ENCODE measurements at places on chromosomes 11 and 22. TPM values are rescaled to one million over a fixed set of nuclear protein-coding genes. Genes with fewer than 3 reads are reported as not detected.

DNA sequence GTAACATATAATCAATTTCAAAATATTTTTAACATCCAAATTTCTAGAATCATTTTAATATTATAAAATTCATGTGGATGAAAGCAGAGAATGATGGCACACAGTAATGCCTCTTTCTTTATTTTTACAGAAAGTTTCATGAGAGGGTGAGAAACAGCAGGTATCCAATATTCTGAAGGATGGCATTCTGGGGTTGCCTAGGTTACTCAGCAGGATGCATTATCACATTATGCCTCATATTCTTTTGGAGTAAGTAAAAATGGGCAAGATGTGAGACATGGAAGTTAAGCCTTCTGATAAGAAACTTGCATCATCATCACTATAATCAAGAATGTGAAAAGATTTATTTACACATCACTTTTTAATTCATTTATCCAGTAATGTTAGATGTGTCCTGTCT is 148.7 kb upstream of the PGR start:
- H3K4me3 ChIP-seq = no peak overlapping the region
- no peak for DNase-seq
- no peaks in the 10 kb centered on the region for H3K36me3 ChIP-seq
- H3K27me3 ChIP-seq = no peaks in the 10 kb centered on the region
- H3K27ac ChIP-seq = no peak overlapping the region

DNA sequence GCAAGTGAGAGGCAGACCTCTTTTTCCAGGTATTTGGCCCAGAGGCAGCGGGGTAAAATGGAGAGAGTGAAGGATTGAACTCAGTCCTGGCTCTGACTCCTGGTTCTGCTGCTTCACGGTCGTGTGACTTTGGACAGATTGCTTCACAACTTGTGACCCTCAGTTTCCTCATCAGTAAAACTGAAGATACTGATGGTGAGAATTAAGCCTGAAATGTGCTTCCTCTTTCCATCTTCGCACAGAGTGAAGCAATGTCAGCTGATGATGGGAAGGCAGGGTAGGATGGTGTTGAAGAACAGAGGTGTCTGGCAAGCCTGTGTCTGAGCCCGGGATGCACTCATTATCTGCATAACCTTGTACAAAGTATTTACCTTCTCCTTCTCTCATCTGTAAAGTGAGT is 59.0 kb downstream of the UBASH3B start:
- H3K27ac ChIP-seq = no peak overlapping the region
- H3K4me3 ChIP-seq = no peak overlapping the region
- H3K4me1 ChIP-seq = no peaks in the 10 kb centered on the region
- H3K36me3 ChIP-seq = no peaks in the 10 kb centered on the region
- DNase-seq = no peak

Gene RASSF10
- 1.9 TPM for total RNA-seq

Gene ARHGAP1
- total RNA-seq = 10.9 TPM

DNA sequence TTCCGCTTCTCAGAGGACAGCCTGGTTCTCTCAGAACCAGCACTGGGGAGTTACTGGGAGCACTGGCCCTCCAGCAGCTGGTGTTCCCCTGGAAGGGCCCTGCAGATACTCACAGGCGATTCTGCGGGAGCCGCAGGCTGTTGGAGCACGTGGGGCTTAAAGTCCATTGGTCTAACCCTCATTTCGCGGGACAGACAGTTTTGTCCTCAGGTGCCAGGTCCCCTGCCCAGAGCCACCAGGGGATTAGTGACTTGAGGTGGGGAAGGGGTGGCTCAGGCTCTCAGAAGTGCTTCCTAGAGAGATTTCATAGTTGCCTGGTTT is 53.9 kb downstream of the CACNA1I start:
- peak; percentile 56 for DNase-seq
- H3K27me3 ChIP-seq = no peaks in the 10 kb centered on the region
- no peaks in the 10 kb centered on the region for H3K4me1 ChIP-seq
- H3K4me3 ChIP-seq = no peak overlapping the region
- H3K27ac ChIP-seq = no peak overlapping the region

- no peak overlapping the region for H3K27ac ChIP-seq
- H3K27me3 ChIP-seq = peaks cover 25% of the 10 kb centered on the region
- no peaks in the 10 kb centered on the region for H3K4me1 ChIP-seq
- DNase-seq = no peak
- no peaks in the 10 kb centered on the region for H3K36me3 ChIP-seq
Measured at GRCh38 chr11:35605706-35606105, 12.6 kb upstream of the FJX1 start.

Gene CSF2RB
- total RNA-seq = 3.0 TPM

DNA sequence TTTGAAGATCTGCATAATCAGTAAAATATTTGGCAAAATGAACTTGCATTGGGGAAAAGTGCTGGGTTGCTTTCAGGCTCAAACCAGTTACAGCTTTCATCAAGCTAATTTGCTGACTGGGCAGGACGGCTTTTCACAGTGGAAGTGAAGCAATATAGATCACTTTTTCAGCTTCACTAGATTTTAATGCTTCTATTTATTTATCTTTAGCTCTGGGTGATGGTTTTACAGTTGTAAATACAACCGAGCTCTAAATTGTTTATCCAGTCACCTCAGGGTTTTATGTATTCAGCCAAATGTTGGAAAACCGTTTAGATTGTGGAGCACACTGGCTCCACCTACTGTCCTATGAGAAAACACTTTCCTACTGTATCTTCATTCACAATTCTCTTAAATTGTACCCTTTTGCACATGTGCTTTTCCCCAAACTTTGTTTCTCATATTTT is 58.2 kb downstream of the ACER3 start:
- H3K4me1 ChIP-seq = no peaks in the 10 kb centered on the region
- no peaks in the 10 kb centered on the region for H3K36me3 ChIP-seq
- H3K27ac ChIP-seq = no peak overlapping the region
- no peak for DNase-seq
- H3K27me3 ChIP-seq = no peaks in the 10 kb centered on the region

GRCh38 chr11:112465433-112466024 is 204.9 kb upstream of the PLET1 start:
- H3K36me3 ChIP-seq = no peaks in the 10 kb centered on the region
- no peak for DNase-seq
- no peaks in the 10 kb centered on the region for H3K27me3 ChIP-seq

DNA sequence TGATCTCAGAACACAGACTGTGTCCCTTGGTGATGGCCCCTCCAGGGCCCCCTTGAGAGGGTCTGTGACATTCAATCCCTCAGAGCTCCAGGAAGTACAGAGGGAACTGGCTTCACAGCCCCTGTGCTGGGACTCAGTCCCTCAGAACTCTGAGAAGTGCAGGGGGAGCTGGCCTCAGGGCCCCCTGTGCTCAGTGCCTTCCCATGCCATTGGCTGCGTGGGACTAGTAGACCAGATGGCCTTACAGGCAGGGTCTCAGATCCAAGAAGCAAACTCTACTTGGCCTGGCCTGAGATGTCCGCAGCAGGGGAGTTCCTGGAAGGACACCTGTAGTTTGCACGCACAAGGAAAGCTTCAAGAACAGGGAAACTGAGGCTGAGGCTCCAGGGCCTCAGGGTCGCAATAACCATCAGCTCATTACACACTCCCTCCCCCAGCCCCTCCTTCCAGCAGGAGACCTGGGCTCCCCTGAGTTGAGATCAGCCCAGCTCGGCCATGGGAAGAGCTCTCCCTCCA is 138.4 kb downstream of the BRD1 start:
- no peak overlapping the region for H3K4me3 ChIP-seq
- no peak for DNase-seq
- H3K36me3 ChIP-seq = no peaks in the 10 kb centered on the region
- no peaks in the 10 kb centered on the region for H3K27me3 ChIP-seq
- H3K27ac ChIP-seq = no peak overlapping the region
- no peaks in the 10 kb centered on the region for H3K4me1 ChIP-seq

DNA sequence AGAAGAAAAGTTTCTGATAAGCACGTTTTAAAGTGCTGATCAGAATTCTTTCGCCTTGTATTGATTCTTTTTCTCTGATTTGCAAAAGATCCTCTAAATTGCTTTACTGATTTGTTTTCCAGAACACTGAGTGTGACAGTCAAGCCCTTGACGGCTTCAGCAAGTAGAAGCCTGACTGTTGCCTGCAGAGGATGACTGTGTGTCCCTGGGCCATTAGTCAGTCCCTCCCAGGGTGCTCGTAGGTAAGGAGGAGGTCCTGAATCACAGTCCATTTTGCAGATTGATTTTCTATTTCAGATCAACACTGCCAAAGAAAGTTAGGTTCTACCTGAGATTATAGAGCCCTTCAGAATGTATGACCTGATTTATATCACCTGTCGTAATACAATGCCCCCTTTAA is 38.6 kb upstream of the POGLUT3 start:
- no peaks in the 10 kb centered on the region for H3K36me3 ChIP-seq
- DNase-seq = no peak
- H3K4me1 ChIP-seq = no peaks in the 10 kb centered on the region
- no peak overlapping the region for H3K4me3 ChIP-seq

- peaks cover 9% of the 10 kb centered on the region for H3K4me1 ChIP-seq
- no peak overlapping the region for H3K27ac ChIP-seq
- H3K36me3 ChIP-seq = peaks cover 27% of the 10 kb centered on the region
Measured at GRCh38 chr11:106088896-106089295, 11.4 kb downstream of the AASDHPPT start.

Gene OR10A2
- not detected for total RNA-seq

GRCh38 chr11:30786256-30787110 is 200.3 kb upstream of the MPPED2 start:
- no peaks in the 10 kb centered on the region for H3K27me3 ChIP-seq
- no peaks in the 10 kb centered on the region for H3K36me3 ChIP-seq
- DNase-seq = no peak
- H3K4me3 ChIP-seq = no peak overlapping the region
- H3K27ac ChIP-seq = no peak overlapping the region

Gene OR52N4
- total RNA-seq = not detected

GRCh38 chr11:118928101-118928869 is 2.6 kb upstream of the BCL9L start:
- H3K4me1 ChIP-seq = peaks cover 43% of the 10 kb centered on the region
- H3K4me3 ChIP-seq = peak overlapping the region; percentile 72
- DNase-seq = peak; percentile 94
- no peaks in the 10 kb centered on the region for H3K36me3 ChIP-seq

Gene QSER1
- total RNA-seq = 12.6 TPM

DNA sequence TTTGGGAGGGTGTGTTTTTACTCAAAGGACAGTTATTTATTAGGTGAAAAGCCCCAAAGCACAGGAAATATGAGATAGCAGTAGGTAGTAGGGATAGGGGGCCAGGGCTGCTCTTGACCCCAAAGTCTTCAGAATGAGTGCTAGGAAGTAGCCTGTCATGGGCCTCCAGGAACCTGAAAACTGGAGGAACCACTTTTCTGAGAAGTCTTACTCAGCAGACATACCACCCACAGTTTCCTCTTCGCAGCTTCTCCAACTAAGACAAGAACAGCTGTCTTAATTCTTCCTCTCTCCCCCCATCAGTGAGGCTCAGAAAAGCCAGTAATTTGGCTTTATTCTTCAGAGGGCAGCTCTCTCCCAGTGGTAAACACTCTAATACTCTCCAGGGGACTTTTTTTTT is 84.0 kb upstream of the CTSC start:
- H3K36me3 ChIP-seq = no peaks in the 10 kb centered on the region
- peaks cover 3% of the 10 kb centered on the region for H3K4me1 ChIP-seq
- no peaks in the 10 kb centered on the region for H3K27me3 ChIP-seq
- H3K27ac ChIP-seq = no peak overlapping the region

Gene NXPE4
- total RNA-seq = not detected

DNA sequence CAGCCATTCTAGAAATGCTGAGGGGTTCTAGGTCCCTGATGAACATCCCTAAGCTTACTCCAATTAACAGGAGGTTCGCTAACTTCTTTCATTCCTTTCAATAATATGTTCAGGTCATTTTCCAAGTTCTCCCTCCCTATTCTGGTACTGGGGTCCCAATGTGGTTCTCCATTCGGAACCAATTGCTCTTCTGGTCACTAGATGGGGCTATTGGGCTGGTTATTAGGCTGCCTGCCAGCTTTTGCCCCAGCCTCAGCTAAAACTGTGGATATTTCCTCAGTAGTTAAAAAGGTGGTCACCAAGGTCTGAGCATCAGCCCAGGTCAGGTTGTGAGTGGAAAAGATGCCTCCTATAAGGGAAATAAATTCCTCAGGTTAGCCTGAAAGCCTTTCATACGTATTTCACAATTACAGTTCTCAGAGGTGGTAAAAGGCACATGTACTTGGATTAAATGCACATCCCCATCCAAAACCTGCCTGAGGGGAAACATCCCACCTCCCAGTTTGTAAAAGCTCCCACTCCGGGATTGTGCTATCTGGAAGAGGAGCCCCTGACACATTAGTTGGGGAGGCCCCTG is 161.1 kb upstream of the CCDC179 start:
- H3K27me3 ChIP-seq = no peaks in the 10 kb centered on the region
- no peak for DNase-seq
- H3K4me3 ChIP-seq = no peak overlapping the region
- H3K4me1 ChIP-seq = no peaks in the 10 kb centered on the region
- no peak overlapping the region for H3K27ac ChIP-seq
- no peaks in the 10 kb centered on the region for H3K36me3 ChIP-seq

GRCh38 chr22:23179381-23180299 is 669 bp upstream of the BCR start:
- no peak for DNase-seq
- H3K36me3 ChIP-seq = no peaks in the 10 kb centered on the region
- no peaks in the 10 kb centered on the region for H3K27me3 ChIP-seq

GRCh38 chr11:18802381-18803257 is 11.0 kb upstream of the PTPN5 start:
- no peak for DNase-seq
- no peaks in the 10 kb centered on the region for H3K36me3 ChIP-seq
- H3K27ac ChIP-seq = no peak overlapping the region
- H3K4me3 ChIP-seq = no peak overlapping the region
- H3K27me3 ChIP-seq = no peaks in the 10 kb centered on the region

- no peaks in the 10 kb centered on the region for H3K4me1 ChIP-seq
- peaks cover 37% of the 10 kb centered on the region for H3K36me3 ChIP-seq
- no peak overlapping the region for H3K4me3 ChIP-seq
- peak; percentile 64 for DNase-seq
- H3K27me3 ChIP-seq = no peaks in the 10 kb centered on the region
Measured at GRCh38 chr11:70176940-70177689, 26.0 kb upstream of the FADD start.

DNA sequence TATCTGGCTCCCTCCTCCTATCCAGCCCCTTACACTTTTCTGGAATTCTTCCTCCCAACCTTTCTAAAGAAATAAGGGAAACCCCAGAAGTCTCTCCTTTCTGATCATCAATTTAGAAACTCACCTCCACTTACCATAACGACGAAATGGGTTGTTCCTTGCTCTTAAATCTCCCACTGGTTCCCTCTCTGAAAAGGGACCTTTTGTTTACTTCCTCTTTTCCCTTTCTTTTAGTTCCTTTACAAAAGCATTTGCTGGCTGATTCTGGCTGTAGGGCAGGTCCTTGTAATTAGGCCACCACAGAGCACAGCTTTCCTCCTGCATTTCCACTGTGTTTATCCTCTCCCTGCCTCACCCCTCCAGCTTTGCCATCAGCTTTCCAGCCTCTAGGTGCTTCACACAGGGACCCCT is 12.0 kb downstream of the JAML start:
- no peak for DNase-seq
- no peak overlapping the region for H3K4me3 ChIP-seq
- no peaks in the 10 kb centered on the region for H3K27me3 ChIP-seq
- peak overlapping the region; percentile 62 for H3K27ac ChIP-seq

- no peaks in the 10 kb centered on the region for H3K27me3 ChIP-seq
- no peaks in the 10 kb centered on the region for H3K4me1 ChIP-seq
- DNase-seq = no peak
- no peak overlapping the region for H3K4me3 ChIP-seq
- H3K36me3 ChIP-seq = no peaks in the 10 kb centered on the region
Measured at GRCh38 chr11:63443714-63444113, 47.3 kb downstream of the PLAAT5 start.

- no peaks in the 10 kb centered on the region for H3K36me3 ChIP-seq
- peaks cover 4% of the 10 kb centered on the region for H3K4me1 ChIP-seq
- H3K4me3 ChIP-seq = no peak overlapping the region
- DNase-seq = no peak
Measured at GRCh38 chr11:27394781-27395228, 31.8 kb upstream of the CCDC34 start.

Gene BCO2
- total RNA-seq = 190 TPM

Gene OVCH2
- not detected for total RNA-seq
